ENCODE measurements at places on chromosomes 7 and 10.

DNA sequence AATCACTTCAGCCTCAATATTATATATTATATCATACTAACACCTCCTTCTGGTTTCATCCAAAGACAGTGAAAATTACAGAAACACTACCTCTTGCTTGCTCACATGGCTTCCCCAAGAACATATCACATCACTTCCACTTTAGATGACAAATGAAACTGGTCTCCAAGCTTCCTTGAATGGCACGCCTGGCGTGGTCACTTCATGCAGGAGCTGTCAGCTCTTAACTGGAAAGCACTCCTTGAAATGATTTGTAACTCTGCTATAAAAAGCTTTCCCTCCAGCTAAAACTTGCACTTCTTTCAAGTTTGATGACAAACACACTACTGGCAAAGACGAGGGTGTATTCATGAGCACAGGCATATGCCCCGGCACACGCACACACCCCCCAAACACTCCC lies 84.1 kb upstream of the INHBA start:
- DNase-seq: no peak

GRCh38 chr7:128302139-128302538 lies 41.6 kb downstream of the RBM28 start:
- DNase-seq: no peak

- no peak for DNase-seq
Measured at GRCh38 chr10:1663226-1663625, 74.1 kb downstream of the ADARB2 start.

DNA sequence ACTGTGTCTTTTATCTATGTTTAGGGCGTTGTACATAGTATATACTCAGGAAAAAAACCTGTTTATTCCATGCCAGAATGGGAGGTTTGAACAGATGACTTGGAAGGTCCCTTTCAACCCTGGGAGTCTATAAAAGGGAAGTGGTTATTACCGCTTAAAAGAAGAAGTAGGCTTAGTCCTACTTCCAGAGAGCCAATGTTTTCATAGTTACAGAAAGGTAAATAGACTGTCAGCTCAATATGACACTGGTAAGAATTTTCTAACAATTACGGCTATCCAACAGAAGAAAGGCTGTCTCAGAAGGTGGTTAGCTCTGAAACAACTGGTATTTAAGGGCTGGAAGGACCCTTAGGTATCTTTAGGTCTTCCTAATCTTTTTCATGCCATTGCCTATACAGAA lies 1.1 kb upstream of the TFAM start:
- peak; percentile 96 for DNase-seq

- no peak for DNase-seq
Measured at GRCh38 chr10:112852306-112852705, 97.7 kb upstream of the TCF7L2 start.

- no peak for DNase-seq
Measured at GRCh38 chr10:76733441-76733936, 904.1 kb downstream of the KCNMA1 start.

GRCh38 chr7:104045183-104045582 lies 55.7 kb upstream of the RELN start:
- no peak for DNase-seq

DNA sequence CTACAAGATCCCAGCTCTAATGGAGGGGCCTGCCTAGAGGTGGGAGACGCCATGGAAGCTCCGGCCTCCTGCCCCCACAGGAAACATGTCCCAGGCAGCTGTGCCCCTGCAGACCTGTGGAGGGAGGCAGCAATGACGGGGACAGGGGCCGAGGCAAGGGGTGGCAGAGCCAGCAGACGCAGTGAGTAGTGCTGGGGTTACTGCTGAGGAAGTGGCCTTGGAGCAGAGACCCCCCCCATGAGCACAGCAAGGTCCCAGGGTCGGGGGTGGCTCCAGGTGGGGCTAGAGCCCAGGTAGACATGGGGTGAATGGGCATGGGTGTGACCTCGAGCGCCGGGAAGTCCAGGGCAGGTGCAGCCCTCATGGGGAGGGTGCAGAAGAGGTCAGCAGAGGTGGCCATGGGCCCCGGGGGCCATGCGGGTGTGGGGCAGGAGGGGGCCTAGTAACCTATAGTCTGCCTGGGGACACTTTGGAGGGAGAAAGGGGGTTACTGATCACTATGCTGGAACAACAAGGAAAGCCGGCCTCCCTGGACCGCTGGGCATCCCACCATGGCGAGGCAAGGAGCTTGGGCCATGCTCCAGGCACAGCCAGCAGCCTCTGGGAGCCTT lies 45.5 kb downstream of the JAKMIP3 start:
- DNase-seq: no peak

DNA sequence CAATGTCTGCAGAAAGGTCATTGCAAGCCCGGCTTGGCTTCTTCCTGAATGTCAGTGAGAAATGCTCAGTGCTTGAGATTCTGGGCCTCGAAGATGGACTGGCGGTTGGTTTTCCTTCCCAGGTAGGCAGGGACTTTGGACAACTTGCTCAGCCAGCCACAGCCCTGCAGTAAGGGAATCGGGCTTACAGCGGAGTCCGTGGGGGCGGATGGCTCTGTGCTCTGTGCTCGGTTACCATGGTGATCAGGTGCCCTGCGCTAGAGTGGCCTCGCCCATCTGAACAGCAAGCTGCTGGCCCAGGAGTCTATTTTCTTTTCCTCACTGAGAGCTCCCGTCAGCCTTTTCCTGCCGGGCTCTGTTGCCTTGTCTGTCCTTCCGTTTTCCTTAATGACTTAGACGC lies 77.8 kb upstream of the SH2B2 start:
- DNase-seq: no peak

DNA sequence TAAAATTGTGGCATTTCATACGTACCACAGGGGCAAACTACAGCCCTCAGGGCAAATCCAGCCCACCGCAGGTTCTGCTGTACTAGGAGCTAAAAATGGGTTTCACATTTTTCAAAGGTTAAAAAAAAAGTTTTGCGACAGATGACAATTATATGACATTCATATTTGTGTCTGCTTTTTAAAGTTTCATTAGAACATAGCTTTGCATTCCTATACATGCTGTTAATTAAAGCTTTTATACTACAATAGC lies 758 bp upstream of the PNPLA8 start:
- DNase-seq: no peak

- DNase-seq: no peak
Measured at GRCh38 chr10:132725202-132725601, 60.7 kb downstream of the NKX6-2 start.

GRCh38 chr10:87786421-87786820 lies 31.6 kb downstream of the ATAD1 start:
- DNase-seq: no peak

GRCh38 chr7:25263337-25263736 lies 35.1 kb upstream of the NPVF start:
- no peak for DNase-seq

DNA sequence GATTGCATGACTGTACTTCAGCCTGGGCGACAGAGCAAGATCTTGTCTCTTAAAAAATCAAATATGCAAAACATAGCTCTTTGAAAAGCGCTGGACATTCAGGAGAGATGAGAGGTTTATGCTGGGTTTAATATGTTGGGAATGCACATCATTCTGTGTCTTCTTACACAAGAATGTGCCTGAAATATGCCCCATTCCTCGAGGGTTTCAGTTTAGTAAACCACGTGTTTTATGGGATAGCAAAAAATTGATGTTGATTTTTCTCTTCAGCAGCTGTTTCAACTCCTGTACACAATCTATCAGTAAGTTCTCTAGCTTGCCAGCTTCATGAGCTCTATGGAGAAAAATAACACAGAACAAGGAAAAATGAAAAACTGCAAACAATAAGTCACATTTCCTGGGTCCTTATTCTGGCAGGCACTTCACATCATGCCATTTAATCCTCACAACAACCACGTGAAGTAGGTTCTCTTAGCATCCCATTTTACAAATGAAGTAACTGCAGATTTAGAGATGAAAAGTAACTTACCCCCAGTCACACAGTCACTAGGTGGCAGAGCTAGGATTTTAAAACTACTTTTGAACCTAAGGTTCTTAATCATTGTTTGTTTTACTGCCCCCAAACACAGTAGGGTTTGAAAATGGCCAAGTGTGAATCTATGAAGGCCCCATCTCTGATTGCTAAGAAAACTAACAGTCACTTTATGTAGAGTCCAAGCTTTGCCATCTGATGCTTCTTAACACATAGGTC lies 423.6 kb downstream of the PHTF2 start:
- DNase-seq: no peak

GRCh38 chr7:111789870-111790269 lies 227.6 kb upstream of the IMMP2L start:
- no peak for DNase-seq

DNA sequence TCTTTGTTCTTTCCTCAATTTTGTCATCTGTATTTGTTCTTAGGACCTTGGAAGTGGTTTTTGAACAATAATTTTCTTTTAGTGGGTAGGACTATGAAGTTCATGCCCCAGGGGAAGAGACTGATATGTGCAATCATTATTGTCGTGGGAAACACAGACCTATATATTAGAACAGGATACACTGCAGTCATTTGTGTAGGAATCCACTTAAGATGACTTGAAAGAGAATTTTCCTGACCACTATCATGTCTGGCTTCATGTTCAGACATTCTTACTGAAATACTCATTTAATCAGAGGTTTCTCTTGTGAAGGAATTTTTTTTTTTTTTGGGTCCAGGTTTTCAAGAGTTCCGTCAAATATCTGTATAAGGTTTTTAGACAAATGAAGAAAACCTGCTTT lies 163.6 kb downstream of the SUGCT start:
- DNase-seq: no peak

DNA sequence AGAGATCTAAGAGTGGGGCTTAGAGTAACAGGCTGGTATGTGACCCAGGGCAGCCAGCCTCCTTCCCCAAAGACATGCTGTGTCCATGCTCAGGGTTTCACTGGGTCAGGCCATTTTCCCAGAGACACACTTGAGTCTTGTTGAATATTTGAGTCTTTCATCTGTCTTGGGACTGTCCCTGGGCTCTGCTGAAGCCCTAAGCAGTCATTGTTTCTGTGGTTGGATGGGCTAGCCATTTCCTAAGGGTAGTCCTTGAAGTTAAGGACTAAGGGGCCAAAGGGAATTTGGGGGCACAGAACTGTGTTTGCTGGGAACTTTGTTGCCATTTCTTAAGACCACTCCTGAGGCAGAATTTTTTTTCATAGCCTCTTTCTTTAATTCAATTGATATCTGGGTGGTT lies 98.4 kb upstream of the SAMD8 start:
- no peak for DNase-seq

GRCh38 chr7:106460792-106461254 lies 176.0 kb upstream of the NAMPT start:
- DNase-seq: no peak

DNA sequence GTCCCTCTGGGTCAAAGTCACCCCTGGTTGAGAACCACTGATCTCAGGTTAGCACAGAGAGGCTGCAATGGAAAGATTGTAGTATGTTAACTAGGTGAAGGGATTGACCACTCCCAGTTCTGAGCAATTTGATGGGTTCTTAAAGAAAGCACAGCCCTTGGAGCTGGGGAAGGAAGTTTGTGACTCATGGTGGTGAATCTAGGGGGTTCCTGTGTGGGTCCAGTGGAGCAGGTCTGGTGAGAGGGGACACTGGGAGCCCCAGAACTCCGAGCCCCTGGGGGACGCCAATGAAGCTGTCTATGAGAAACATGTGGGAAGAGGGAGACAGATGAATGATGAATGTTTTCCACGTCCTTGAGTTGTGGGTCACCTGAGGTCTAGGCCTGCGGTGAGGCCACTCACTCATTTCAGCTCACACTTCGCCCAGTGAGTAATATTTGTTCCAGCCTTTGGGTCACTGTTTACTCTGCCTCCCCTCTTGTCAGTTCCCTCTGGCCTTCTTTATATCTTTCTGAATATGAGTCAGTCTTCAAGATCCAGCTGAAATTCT lies 341.9 kb downstream of the LRMDA start:
- no peak for DNase-seq

- DNase-seq: no peak
Measured at GRCh38 chr7:50342616-50343114, 38.1 kb downstream of the IKZF1 start.

DNA sequence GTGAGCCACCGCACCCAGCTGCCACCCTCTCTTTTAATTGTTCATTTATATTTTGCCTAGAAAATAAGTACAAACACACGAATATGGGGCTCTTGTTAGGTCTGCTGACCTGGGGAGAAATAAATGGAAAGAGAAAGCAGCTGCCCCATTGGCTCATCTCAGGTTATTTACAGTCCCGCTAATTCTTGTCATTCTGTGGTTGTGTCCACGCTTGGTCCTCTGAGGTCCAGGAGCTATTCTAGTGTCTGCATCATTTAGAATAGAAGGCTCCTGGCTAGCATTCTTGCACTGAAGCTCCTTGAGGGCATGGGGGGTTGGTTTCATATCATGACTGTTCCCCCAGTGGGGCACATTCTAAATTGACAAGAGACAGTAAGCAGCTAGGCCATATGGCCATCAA lies 128.5 kb downstream of the TACC2 start:
- DNase-seq: no peak

GRCh38 chr7:128141683-128142195 lies 99.3 kb upstream of the LEP start:
- no peak for DNase-seq

DNA sequence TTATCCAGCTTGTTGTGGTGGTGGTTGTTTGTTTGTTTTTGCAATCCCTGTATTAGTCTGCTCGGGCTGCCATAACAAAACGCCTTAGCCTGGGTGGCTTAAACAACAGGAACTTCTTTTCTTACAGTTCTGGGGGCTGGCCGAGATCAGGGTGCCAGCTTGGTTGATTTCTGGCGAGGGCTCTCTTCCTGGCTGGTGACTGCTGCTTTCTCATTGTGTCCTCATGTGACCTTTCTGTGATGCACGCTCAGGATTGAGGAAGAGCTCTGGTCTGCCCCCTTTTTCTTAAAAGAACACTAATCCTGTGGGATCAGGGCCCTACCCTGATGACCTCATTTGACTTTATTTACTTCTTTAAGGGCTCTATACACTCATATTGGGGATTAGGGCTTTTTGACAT lies 107.1 kb upstream of the NRP1 start:
- DNase-seq: no peak

DNA sequence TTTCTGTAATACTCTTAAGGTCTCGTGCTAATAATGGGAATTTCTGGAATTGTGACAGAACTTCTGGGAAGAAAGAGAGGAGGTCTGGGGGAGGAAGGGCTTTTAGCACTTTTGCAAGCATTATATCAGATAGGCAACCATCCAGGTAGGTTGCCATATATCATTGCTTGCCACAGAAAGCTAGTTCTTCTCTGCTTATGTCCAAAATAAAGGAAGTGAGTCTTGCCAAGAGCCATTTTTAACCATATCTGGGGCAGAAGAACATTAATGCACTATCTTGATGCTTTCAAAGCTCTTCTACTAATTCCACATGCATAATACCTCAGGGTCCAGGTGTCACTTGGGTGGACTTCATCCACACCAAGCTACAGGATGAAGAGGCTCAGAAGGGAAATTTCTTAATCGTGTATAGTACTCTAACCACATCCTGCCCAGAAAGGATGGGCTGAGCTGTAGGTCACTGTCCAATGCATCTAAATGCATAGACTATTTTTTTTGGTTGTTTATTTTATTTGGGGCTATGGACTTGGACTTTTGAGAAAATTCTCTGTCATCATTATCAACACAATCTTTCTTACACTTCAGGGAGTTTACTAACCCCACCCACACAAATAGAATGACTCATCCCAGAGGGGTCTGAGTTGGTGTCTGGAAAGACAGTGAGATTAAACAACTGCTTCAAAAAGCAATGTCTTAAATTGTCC lies 68.9 kb upstream of the ADO start:
- DNase-seq: peak; percentile 45

Measured in AML-193 (cell line).